ENCODE measurements at places on chromosomes 7 and 10.

DNA sequence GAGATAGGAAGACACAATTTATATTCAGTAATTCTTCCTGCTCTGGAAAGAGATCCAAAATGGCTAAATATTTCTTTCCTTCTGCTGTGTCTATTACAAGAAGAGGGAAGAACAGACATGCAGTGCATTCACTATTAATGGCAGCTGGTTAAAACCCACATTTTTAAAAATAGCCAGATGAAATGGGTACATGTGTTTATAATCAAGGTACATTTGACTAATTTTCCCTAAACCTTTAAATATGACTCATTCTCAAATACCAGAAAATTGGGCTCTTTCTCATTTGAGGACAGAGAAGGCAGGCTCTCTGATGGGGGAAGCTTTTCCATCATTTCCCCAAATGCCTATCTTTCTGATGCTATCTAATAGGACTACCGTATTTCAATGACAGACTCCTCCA lies 215.7 kb upstream of the HABP2 start:
- DNase-seq, result no peak

- DNase-seq, result no peak
Measured at GRCh38 chr10:80413271-80413996, 5.1 kb downstream of the PRXL2A start.

GRCh38 chr10:29699621-29700020 lies 64.8 kb upstream of the SVIL start:
- DNase-seq, result no peak

DNA sequence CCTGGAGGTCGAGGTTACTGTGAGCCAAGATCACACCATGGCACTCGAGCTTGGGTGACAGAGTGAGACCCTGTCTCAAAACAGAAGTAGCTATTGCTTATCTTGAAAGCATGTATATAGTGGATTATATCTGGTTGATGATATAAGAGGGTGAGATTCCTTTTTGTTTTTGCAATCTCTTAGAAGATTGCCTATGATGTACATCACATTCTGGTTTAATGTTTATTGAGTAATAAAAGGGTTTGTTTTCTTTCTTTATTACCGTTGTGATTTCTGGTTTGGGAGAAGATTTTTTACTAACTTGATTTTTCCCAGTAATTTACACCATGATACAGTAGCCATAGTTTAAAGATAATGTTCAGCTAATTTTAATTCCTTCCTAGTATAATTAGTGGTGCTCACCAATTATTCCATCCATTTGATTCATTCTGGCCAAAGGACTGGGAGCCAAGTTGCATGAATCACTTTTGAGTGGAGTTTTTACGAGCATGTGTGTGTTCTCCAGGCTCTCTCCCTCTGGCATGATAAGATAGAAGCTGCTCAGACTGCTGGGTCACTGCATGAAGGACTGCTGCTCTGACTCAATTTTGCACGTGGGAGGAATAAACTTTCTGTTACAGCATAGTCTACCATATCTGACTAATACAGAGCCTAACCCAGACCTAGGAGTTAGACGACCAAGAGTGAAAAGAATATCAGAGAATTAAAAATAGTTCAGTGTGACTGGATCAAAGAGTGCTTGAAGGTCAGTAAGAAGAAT lies 13.5 kb upstream of the TSPAN13 start:
- DNase-seq, result no peak

DNA sequence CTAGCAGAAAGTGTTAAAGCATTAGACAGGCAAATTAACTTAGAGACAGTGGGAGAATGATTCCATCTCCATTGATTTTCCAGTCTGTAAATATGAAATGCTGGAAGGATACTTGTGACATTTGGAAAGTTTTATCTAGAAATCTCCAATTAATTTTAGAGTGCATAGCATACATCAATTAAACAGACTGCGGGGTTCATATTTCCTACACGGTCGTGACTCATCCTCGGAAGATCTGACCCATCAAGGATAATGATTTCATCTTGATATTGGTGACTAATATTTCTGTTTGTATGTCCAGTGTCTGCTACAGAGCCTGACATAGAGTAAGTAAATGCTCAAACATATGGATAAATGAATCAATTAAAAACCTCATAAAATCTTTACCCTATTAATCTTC lies 474.9 kb downstream of the KCNMA1 start:
- no peak for DNase-seq

DNA sequence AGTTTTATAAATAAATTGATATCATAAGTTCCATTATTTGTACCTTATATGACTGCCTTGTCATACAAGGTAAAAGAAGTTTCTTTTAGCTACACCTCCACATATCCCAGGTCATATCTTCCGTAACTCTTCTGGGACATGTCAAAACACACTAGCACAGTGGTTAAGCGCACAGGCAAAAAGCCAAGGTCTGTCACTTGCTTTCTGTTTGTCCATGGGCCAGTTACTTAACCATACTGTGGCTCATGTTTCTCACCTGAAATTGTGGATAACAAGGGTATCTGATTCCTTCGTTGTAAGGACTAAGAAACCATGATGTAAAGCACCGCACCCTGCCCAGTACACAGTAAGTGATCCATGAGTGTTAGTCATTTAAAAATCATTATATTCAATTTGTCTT lies 56.2 kb downstream of the SEMA3D start:
- DNase-seq, result no peak

GRCh38 chr7:99729486-99730237 lies 5.3 kb downstream of the CYP3A7 start:
- no peak for DNase-seq

Data from stimulated activated CD4-positive, alpha-beta T cell treated with anti-CD3 and anti-CD28 coated beads, Interleukin-15, amount 100 ng/mL, for 1 hour (primary cell).